ENCODE measurements at places on chromosomes 16 and 17. TPM values are rescaled to one million over a fixed set of nuclear protein-coding genes. Genes with fewer than 3 reads are reported as not detected.

Gene KRTAP9-4
- not detected for total RNA-seq

GRCh38 chr17:2967515-2967914, 95.9 kb downstream of the OR1D5 start:
- no peak for DNase-seq

Gene P2RX1
- not detected for total RNA-seq

DNA sequence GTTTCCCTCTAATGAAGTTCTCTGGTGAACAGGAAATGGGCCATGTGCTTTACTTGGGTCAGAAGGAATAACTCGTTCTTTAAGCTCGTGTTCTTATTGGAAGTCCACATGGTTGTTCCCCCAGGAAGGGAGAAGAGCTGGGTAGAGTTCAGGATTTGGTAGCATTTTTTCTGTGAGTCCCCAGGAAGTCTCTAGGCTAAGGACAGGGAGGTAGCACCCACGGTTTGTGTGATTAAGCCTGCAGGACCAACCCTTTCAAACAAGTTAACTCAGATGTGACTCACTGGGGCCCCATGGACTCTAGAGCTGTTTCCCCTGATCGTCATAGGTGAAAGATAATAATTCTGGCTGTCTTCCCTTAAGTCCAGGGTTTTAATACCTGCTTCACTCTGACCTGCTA, 16.4 kb downstream of the SAP30BP start:
- no peak for DNase-seq

Gene ABI3
- not detected for total RNA-seq
